ENCODE measurements at places on chromosomes 16 and 17. TPM values are rescaled to one million over a fixed set of nuclear protein-coding genes. Genes with fewer than 3 reads are reported as not detected.

CXCL16 gene
- 19.1 TPM for total RNA-seq

CPNE7 gene
- 78.8 TPM for total RNA-seq

TP53TG3B gene
- 0.23 TPM for total RNA-seq

CFAP119 gene
- 8.2 TPM for total RNA-seq

HOXB6 gene
- total RNA-seq: 3.8 TPM
